CD4-positive, CD25-positive, alpha-beta regulatory T cell (primary cell): ENCODE measurements at places on chromosomes 7 and 10.

DNA sequence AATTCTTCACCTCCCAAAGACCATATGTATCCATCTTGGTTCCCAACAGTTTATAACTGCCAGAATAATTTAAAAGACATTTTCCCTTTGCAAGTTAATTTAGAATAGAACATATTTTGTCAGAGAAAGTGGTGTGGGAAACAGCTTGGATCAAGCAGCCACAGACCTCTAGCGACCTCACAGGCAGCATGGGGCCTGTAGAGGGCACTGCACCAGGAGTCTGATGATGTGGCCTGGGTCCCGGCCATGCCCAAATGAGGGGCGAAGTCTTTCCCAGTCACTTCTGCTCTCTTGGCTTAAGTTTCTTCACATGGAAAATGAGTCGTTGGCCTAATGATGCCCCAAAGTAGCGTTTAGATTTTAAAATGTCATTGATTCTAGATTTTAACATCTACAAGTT lies 243.2 kb downstream of the SDK1 start:
- no peak for DNase-seq

GRCh38 chr7:4951304-4951703 lies 7.7 kb downstream of the MMD2 start:
- DNase-seq, result no peak

DNA sequence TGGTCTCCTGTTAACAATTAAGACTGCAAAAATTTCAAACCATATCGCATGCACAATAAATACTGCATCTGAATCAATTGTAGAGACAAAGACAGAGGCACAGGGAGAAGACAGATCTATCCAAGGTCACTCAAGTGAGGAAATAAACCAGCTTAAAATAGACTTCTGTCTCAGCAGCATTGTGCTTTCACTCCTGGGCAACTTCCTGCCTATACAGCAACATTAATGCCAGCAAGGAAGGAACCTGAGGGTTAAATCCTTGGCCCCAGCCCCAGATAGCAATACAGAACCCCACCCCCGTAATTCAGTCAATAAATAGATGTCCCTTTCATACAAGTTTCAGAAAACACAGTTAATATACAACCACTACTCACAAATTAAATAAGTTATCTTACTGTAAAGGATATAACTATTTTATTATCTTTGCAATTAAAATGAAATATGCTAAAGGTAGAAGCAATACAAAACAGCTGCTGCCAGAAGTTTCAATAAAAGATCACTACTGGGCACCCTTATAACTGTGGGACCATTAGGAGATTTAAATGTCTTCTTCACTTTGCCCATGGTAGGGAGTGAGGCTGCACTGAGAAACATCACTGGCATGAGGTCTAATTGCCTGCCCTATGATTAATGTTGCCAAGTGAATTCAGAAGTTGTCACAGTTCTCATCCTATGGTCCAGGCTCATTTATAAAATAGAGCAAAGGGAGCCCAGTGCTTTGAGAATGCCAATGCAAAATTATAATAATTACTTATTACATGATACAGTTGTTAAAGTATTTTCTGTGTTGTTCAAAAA lies 49.4 kb downstream of the CAV1 start:
- no peak for DNase-seq

GRCh38 chr10:70528741-70529362 lies 50.3 kb downstream of the PALD1 start:
- no peak for DNase-seq

- DNase-seq, result no peak
These were observed 82.8 kb downstream of the MKI67 start for GRCh38 chr10:128043259-128044045.

GRCh38 chr7:124532166-124532565 lies 233.4 kb downstream of the GPR37 start:
- DNase-seq, result no peak

DNA sequence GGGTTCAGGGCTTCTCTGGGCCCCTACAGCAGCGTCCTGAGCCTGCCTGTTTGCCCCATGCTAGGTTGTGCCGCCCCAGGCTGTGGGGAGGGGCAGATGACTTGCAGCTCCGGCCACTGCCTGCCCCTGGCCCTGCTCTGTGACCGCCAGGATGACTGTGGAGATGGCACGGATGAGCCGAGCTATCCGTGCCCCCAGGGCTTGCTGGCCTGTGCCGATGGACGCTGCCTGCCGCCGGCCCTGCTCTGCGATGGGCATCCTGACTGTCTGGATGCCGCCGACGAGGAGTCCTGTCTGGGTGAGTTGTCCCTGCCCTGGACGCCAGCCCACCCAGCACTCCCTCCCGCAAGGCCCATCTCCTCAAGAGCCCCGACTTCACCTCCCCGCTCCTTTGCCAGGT lies 15.7 kb upstream of the ZNF467 start:
- no peak for DNase-seq

DNA sequence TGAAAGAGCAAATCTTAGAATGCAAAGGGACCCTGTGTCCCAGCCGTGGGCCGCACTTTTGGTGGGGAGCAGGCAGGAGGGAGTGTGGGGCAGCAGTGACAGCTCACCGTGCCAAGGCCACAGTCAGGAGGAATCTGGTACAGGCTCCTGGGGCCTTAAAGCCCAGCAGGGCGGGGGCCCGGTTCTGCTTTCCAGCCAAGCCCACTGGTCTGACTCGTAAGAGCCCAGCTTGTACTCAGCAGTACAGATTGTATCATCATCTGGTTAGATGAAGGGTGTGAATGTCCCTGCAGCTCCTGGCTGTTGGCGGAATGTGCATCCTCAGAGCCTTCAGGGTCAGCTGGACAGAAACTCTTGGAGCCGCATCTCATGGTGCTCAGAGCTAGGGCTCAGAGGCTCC lies 30.5 kb upstream of the TRIM8 start:
- no peak for DNase-seq

- no peak for DNase-seq
These were observed 638 bp downstream of the METTL27 start for GRCh38 chr7:73841689-73842066.

DNA sequence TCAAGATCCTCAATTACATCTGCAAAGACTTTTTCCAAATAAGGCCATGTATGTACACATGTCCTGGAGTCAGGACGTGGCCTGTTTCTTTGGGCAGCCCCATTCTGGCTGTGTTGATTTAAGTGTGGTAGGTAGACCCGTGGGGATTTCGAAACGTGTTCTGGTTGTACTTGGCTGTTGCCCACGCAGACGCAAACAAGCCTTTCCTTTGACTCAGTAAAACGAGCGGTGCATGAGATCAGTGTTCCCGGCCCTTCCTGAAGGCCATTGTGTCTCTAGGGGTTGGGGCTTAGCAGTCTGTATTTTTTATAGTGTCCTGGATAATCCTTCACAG lies 64.8 kb upstream of the DNAJB6 start:
- DNase-seq, result no peak

DNA sequence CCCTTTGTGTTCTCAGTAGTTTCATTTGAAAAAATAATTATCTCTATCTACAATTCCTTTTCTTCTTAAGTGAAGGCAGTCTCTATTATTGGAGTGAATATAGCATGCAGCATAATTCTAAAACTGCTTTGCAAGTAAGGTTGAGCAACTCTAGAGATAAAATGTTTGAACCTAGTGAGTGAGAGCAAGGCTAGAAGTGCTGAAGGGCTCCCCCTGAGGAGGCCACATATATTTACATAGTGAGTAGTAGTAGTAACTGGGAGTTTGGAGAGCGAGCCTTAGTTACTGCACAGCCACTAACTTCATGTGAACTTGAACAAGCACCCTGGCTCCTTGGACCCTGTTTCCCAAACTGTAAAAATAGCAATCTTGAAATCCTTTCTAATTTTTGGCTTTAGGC lies 141.5 kb upstream of the DKK1 start:
- no peak for DNase-seq

GRCh38 chr7:4472728-4473127 lies 209.4 kb upstream of the FOXK1 start:
- DNase-seq, result no peak

- no peak for DNase-seq
These were observed 473.1 kb upstream of the PODXL start for GRCh38 chr7:132029369-132030085.
